ENCODE measurements at places on chromosomes 1 and 21.

GRCh38 chr1:92701147-92701546 lies 83.8 kb downstream of the EVI5 start:
- DNase-seq: no peak

DNA sequence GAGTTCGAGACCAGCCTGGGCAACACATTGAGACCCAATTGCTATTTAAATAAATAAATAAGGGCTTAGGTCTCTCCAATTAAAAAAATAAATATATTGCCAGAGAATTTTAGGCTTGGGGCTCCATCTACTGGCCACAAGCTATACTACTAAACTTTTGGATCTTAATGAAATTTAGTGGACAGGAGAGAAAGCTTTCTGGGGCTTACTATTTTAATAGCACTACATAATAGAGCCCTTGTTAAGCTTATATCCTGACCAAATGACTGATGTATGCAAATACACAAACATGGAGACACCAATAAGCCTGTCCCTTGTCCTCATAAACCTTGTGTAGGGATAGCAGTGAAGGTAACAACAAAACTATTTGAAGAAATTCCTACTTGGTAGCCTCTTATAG lies 18.4 kb downstream of the CCT3 start:
- peak; percentile 8 for DNase-seq

DNA sequence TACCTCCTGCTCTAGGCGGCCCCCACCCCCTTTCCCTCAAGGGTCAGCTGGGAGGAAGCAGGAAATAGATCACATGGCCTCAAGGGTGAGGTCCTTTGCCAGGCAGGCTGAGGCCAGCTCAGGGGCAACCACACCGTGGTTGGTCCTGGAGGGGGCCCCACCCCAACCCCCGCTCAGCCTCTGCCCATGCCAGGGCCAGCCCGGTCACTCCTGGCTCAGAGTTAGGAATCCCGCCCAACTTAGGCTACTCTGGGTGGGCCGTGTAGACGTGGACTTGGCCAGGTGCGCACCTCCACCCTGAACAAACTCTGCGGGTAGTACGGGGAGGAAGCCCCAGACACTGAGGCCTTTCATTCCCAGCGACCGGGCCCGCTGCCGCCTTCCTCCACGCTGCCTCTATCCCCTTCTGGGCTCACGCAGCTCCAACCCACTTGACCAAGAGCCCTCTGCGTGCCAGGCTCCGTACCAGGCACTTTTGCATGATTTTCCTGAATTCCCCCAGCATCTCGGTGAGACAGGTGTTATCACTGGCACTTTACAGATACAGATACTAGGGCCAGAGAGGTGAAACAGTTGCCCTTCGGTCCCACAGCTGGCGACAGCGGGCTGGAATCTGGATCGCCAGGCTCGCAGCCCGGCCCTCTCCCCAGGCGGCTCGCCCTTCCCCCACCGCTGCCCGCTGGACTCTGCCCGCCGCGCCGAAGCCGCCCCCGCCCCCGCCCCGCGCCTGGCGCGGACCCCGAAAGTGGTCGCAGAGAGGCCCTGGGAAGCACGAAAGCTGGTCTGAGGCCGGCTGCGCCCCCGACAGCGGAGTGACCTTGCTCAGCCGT lies 769 bp downstream of the GALE start:
- no peak for DNase-seq

GRCh38 chr1:52057876-52058415 lies 1.9 kb downstream of the BTF3L4 start:
- DNase-seq: no peak

- no peak for DNase-seq
Measured at GRCh38 chr1:45023663-45024062, 11.6 kb downstream of the UROD start.

DNA sequence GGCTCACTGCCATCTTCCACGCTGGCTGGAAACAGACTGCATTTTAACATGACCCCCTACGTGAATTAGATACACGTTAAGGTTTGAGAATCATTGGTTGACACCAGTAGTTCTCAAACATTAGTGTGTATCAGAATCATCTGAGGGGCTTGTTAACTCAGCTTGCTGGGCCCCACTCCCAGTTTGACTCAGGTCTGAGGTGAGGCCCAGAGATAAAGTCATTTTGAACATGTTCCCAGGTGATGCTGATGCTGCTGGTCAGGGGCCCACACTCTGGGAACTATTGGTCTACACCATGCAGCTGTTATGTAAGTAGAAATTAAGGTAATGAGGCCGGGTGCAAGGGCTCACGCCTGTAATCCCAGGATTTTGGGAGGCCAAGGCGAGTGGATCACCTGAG lies 1.3 kb downstream of the LSM10 start:
- DNase-seq: no peak

- no peak for DNase-seq
Measured at GRCh38 chr1:113439277-113439670, 49.0 kb downstream of the MAGI3 start.

GRCh38 chr1:228446852-228447251 lies 30.2 kb upstream of the TRIM17 start:
- no peak for DNase-seq

- no peak for DNase-seq
Measured at GRCh38 chr1:177976596-177976995, 6.7 kb upstream of the SEC16B start.

DNA sequence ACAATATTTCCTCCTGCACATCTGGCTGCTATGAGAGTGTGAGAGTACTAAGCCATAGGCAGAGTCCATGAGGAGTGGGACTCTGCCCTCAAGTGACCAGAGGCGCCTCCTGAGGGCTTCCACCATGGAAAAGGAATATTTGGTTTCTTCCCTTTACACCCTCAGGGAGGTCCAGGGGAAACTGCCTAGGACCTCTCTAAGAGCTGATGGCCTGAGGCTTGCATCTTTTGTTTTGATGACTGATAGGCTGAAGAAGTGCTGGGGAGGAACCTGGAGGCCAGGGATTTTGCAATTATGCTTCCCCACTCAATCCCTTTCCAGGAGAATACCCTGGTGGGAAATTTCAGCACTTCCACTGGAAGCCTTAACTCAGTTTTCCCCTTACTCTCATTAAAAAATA lies 111.0 kb downstream of the PBX1 start:
- DNase-seq: no peak

- no peak for DNase-seq
Measured at GRCh38 chr1:76938304-76938703, 71.0 kb downstream of the ST6GALNAC5 start.

DNA sequence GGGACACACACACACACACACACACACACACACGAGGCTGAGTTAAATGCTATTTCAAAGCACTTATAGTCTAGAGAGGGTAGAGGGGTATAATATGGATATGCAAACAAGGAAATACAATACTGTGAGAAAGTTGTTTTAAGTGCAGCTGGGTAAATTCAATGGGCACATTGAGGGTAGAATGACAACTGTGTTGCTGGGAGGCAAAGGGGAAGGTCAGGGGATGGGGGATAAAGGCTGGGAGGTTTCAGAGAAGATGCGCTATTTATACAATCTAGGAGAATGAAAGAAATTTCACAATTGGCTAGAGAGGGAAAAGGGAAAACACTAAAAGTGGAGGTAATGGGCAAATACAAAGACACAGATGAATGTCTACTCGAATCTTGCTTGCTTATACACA lies 19.4 kb downstream of the EXTL2 start:
- no peak for DNase-seq

DNA sequence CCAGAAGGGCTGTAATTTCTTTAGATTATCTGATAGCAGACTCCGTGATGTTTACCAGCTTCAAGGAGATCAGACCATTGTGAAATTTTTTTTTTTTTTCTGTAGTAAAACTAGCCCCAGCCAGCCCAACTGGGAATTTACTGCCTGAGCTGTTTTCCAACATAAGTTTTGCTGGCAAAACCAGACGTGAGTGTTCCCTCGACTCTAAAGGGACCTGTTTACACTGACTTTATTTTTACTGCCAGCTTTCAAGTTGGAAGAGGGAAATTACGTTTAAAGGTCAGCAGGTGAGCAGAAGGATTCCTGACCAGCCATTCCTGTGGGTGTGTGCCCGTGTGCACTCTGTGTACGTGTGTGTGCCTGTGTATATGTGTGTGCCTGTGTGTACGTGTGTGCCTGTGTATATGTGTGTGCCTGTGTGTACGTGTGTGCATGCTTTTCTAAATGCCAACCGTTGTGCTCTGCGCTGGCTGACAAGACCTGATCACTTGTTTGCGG lies 374 bp downstream of the MAB21L3 start:
- DNase-seq: no peak

- no peak for DNase-seq
Measured at GRCh38 chr21:40766381-40766780, 80.6 kb downstream of the DSCAM start.

- no peak for DNase-seq
Measured at GRCh38 chr1:223622132-223622842, 43.2 kb downstream of the CAPN8 start.

DNA sequence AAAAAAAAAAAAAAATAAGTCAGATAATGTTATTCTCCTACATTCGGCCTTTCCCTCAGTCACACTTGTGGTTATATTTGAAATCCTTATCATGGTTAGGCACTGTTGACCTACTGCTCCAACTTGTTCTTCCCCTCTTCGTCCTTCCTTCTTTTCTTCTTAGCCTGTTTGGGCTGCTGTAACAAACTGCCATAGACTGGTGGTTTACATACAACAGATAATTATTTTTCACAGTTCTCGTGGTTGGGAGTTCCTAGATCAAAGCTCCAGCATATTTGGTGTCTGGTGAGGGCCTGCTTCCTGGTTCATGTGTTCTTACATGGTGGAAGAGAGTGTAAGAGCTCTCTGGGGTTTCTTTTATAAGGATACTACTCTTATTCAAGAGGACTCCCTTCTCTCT lies 73.4 kb downstream of the RABGAP1L start:
- no peak for DNase-seq

DNA sequence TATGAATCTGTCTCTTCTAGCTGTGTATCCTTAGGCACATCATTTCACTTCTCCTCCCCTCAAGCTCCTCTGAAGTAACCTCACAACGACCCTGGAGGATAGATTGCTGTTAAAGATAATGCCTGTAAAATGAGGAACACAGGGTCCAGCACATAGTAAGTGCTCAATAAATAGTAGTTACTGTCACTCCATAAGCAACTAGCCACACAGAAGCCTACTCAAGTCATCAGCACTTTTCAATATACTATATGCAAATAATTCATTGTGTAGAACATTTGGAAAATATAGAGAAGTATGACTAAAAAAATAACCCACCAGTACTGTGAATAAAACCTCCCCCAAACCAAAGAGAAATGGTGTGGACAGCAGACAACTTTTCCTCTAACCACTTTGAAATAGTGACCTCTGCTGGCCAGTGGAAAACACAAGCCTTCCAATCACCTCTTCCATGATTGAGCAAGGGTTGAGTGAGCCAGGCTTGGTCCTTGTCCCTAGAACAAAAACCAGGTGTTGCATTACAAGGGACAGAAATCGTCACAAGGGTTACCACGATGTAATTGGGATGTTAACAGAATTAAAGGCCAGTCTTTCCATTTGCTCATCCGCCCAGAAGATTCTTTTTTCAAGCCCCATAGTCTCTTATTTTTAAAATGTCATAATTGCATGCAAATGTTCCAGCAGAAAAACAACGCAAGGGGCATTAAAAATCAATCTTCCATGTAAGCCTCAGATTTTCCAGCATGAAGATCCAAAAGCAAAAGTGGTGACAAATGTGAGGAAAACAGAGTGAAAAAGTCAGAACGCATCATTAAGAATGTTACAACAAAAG lies 15.7 kb upstream of the GLIS1 start:
- DNase-seq: no peak

DNA sequence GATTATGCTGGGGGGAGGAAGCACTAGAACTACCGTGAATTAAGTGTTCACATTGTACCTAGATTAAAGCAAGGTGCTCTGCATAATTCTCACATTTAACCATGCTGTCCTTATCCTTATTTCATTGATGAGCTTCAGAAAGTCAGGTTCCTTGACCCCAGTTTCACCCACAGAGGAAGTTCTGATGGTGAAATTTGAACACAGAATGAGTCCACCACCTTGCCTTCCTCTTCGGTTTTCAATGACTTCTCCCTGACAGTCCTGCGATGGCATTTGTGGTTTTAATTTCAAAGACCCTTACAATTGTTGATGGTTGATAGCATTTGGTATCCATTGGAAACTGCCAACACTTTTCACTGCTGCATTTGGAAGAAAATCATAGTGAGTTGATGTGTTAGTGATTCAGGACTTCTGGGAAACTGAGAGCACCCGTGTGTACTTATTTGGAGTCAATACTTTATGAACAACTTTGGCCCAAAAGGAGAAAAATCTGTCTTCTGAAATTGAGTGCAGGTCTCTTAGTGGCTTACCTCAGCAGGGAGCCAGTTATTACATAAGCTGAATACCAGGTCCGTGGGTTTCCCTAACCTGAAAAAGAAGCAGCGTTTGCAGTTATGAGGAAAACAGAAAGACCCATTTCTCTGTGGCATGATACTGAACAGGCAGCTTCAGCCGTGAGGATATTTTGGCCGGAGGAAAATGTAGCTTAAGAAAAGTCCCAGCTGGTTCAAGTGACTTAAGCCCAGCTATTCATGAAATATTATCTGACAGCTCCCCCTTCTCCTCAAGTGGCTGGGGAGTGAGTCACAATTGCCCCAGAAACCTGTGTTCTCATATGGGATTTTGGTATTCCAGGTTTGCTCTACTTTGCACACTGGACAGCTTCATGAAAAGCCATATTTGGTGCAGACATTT lies 47.5 kb downstream of the ROR1 start:
- no peak for DNase-seq

DNA sequence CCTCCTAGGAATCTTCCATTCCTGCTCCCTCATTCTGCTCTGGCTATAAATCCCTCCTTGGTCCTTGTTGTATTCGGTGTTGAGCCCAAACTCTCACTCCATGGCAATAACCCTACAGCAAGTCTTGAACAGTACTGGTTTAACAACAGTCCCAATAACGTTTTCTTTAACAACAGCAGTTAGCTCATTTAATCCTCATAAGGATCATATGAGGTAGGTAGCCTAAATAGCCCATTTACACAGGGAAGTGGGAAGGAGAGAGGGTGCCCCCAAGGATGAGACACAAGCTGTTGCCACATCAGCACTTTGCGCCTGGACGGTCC lies 444 bp upstream of the AGTRAP start:
- no peak for DNase-seq

DNA sequence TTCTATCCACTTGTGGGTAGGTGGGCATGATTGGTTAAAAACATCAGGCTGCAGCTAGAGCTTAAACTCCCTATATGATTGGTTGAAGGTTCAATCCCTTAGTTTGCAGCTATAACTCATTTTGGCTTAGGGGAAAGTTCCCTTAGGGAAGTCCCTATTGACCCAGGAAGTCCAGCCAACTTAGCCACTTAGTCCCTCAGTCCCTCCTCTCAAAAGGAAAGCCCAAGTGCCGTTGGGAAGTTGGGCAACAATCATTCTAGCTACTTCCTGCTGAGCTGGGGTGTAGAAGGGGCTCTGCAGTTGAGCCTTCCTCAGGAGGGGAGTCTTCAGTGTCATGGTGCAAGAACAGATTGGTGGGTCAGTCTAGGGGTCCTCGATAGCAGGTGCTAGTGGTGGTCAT lies 12.2 kb downstream of the MSTO1 start:
- DNase-seq: no peak

DNA sequence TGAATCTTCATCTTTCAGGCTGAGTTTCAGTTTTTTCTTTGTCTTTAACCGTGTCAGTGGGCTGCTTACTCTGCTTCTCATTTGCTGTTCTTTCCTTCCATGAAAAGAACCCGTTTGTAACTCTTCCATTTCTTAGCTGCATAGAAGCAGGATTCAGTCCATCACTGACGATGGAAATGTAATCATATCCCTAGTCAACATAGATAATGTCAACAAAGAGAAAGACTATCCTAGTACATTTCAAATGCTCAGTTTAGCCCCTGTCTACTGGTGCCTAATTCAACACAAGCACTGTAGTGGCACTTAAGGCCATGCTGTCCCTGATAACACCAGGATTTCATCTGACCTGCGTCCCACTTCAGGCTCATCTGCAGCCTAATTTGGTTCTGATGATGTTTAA lies 376 bp downstream of the GBP1 start:
- DNase-seq: peak; percentile 30

Measured in muscle of arm (tissue), 14 donors.